ENCODE measurements at places on chromosomes 12 and 14.

DNA sequence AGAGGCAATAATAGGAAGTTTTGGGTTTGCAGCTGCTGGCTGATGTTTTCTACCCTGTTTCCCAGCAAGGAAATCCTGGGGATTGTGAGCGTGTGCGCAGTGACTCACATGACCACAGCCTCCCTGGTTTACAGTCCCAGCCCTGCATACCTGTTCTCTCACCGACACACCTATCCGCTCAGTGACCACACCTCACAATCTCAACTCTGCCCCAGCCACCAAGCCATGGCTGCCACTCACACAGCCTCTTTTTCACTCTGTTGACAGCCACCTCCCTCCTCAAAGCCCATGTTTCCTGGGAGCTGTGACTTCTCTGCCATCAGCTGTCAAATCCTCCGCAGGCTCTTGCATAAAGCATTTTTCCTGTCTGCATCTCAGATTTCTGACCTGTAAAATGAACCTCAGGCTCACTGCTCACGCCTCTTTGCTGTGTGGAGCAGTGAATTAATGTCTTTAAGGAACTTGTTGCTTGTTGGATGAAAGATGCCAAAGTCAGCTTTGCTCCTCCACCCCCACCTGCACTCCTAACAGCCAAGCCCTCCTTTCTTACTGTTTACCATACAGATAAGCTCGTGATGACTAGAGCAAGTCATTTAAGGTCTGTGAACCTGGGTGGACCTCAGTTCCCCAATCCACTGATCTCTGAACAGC lies 43.5 kb downstream of the B4GALNT3 start:
- DNase-seq = no peak

GRCh38 chr12:7131502-7131866 lies 1.3 kb downstream of the CLSTN3 start:
- DNase-seq = no peak

GRCh38 chr12:62006076-62006732 lies 254.0 kb upstream of the USP15 start:
- DNase-seq = no peak

DNA sequence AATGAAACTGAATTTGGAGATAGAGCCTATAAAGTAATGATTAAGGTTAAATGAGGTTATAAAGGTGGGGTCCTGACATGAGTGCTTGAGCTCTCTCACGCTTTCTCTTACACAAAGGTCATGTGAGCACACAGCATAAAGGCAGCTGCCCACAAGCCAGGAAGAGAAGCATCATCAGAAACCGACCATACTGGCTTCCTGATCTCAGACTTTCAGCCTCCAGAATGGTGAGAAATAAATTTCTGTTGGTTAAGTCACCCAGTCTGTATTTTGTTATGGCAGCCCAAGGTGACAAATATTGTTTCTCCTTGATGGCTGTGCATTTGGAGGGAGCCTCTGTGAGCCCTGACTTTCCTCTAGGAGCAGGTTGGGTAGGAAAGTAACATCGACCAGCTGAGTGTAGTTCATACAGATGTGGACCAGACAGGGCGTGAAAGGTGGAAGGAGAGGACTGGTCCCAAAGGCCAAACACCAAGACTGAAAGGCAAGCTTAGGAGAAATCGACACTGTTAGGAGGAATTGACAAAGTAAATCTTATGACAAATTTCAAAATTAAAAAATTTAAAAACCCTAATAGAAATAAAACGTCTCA lies 97.6 kb upstream of the SLC38A2 start:
- DNase-seq = no peak

DNA sequence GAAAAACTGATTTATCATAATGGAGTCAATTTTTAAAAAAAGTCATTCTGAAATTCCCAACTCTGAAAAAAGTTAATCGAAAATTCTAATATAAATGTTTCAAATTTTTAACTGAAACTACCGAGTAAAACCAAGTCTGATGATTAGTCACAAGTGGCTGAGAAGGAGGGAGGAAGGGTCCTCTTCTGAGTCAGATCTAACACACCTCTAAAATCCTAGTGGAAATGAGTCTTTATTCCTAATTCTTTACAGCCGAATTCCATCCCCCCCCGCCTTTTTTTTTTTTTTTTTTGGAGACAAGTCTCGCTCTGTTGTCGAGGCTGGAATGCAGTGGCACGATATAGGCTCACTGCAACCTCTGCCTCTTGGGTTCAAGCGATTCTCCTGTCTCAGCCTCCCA lies 37.9 kb downstream of the RAD9B start:
- DNase-seq = no peak

- DNase-seq = no peak
Observed at GRCh38 chr12:109770104-109770860, 56.7 kb downstream of the FAM222A start.

GRCh38 chr12:124194264-124194892 lies 100.5 kb upstream of the RFLNA start:
- DNase-seq = no peak

DNA sequence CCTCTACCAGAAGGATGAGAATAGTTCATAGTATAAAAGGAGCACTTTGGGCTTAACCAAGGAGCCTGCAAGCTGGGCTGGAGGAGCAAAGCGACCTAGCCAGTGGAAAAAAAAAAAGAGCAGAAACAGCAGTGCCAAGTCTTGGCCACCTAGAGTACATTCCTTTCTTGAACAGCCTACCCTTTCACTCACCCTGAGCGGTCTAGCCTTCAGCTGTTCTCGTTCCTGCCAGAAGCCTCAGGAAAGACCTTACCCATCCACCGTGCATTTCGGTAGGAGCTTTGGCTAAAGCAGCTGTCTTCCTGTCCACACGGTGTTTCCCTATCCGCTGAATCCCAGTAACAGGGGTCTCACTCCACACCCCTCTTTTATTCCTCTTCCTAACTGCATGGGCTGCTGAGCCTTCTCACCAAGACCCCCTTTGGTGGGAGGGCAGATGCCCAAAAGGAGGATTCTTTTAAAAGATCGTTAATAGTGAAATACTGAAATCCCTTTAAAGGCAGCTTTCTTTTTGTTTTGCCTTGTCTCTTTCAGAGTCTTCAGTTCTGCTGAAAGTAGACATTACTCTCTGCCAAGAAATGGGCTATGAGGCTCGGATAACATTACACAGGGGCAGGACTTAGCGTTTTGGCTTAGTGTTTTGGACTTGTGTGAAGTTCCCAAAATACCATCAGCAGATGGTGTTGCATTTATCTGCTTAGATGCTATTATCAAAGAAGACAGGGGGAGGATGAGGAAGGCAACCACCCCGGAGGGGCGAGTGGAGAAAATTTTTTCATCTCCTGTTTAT lies 88.5 kb upstream of the METAP2 start:
- DNase-seq = no peak

- no peak for DNase-seq
Observed at GRCh38 chr12:49059299-49060171, 1.1 kb downstream of the KMT2D start.

DNA sequence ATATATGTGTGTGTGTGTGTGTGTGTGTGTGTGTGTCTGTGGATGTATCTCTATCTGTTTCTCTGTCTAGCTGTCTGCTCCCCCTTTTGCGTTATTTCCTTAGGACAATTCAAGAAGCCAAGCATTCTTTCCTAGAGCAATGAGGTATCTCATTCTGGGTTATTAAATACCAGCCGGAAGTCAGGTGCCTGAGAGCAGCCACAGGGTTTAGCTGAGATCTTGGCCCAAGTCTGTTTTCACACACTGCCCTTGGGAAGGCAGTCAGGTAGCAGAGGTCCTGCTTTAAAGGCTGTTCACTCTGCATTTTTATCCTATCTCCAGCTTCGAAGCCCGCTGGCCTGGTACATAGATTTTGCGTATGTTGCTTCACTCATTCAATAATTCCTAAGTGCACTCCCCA lies 76.8 kb downstream of the TSPAN9 start:
- no peak for DNase-seq

DNA sequence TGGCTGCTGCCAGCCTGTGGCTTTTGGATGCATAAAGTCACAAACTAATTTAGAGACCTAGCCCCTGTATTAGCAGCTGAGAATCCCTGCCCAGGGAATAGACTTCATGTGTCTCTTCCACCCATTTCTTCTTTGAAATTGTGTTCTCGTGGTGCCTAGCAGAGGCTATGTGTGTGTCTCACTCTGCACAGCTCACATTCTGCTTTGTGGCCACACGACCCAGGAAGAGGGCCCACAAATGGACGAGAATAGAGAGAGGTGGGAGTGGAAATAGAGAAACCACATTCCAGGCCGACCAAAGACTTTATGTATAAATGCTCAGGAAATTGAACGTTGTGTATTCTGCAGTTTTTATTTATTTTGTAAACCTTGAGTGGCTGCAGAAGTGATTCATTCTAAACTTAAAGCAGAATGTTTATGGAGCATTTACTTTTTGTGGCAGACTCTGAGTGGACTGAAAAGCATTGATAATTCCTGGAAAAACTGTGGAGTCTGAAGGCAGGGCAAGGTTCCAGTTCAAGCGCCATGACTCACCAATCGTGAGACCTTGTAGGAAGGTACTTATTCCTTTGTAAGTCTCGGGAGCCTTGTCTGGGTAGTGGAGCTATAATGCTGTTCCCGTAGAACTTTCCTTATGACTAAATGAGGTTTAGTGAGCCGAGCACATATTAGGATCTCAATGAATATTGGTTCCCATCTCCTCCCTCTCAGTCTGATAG lies 9.1 kb downstream of the B4GALNT3 start:
- no peak for DNase-seq

Data from activated T-helper 1 cell treated with Interleukin-2 at 50 U/mL for 16 hours (primary cell).